Activated naive CD4-positive, alpha-beta T cell treated with anti-CD3 and anti-CD28 coated beads, Interleukin-2, amount 10 ng/mL, durations not matched to agents 5 hours and 36 hours (primary cell): ENCODE measurements at places on chromosomes 5 and 9. TPM values are rescaled to one million over a fixed set of nuclear protein-coding genes. Genes with fewer than 3 reads are reported as not detected.

OBP2B gene
- not detected for total RNA-seq

ENTPD2 gene
- total RNA-seq, result 0.36 TPM

UGT3A1 gene
- total RNA-seq, result not detected

KIF12 gene
- total RNA-seq, result not detected

SLC35A4 gene
- total RNA-seq, result 80.4 TPM

SLC34A3 gene
- not detected for total RNA-seq

EGFL7 gene
- total RNA-seq, result 0.41 TPM

GLT6D1 gene
- total RNA-seq, result not detected

PCDHB3 gene
- total RNA-seq, result not detected

PSD2 gene
- not detected for total RNA-seq

LURAP1L gene
- not detected for total RNA-seq

PRRX2 gene
- not detected for total RNA-seq

PCDHGB3 gene
- total RNA-seq, result 0.10 TPM

WNK2 gene
- 0.19 TPM for total RNA-seq

OR1Q1 gene
- total RNA-seq, result not detected

IL31RA gene
- not detected for total RNA-seq

IL3 gene
- total RNA-seq, result not detected

LECT2 gene
- total RNA-seq, result not detected

DRD1 gene
- not detected for total RNA-seq

LIFR gene
- not detected for total RNA-seq

ADAMTS6 gene
- total RNA-seq, result 2.2 TPM

DBH gene
- total RNA-seq, result not detected

ZCCHC10 gene
- 29.6 TPM for total RNA-seq

CHSY3 gene
- total RNA-seq, result not detected

TMEM215 gene
- not detected for total RNA-seq

GDA gene
- total RNA-seq, result not detected

FOXI1 gene
- total RNA-seq, result not detected

RCL1 gene
- total RNA-seq, result 16.0 TPM

UNC13B gene
- total RNA-seq, result 0.36 TPM

NOL8 gene
- 58.4 TPM for total RNA-seq

ARL14EPL gene
- total RNA-seq, result not detected

GCNT4 gene
- 2.2 TPM for total RNA-seq

NAIF1 gene
- 12.9 TPM for total RNA-seq

SPATA31D4 gene
- not detected for total RNA-seq

FOXD4L3 gene
- not detected for total RNA-seq

PRKAA1 gene
- 73.9 TPM for total RNA-seq
